ENCODE measurements at places on chromosomes 3 and 15. TPM values are rescaled to one million over a fixed set of nuclear protein-coding genes. Genes with fewer than 3 reads are reported as not detected.
A peak's percentile ranks its signal among the peaks of the same experiment; 100 is the strongest.

FGF7 gene
- not detected for total RNA-seq

IQCF5 gene
- not detected for total RNA-seq

CMTM8 gene
- 3.3 TPM for total RNA-seq

ARGFX gene
- total RNA-seq, result not detected

PLSCR2 gene
- total RNA-seq, result not detected

GCHFR gene
- 21.5 TPM for total RNA-seq

BTLA gene
- total RNA-seq, result 14.1 TPM

- no peak for DNase-seq
Measured at GRCh38 chr15:72153269-72154000, 35.2 kb downstream of the SENP8 start.

DNA sequence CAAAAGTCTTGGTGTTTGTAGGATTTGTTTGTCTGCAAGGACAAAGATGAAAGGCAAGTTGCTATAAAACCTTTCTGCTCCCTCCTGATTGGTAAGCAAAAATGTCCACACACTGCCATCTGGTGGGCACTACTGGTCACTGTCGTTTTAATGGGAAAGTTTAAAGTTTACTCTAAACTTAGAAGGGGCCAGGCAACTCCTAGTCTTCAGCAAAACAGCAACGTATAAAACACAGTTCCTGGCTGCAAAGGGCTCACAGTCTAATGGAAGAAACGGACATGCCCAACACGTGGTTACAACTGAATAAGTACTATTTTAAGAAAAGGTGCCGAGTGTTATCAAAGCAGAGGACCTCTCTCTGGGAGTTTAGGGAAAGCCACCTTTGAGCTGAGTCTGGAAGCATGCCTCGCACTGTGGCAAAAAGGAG lies 23.7 kb upstream of the TPRG1 start:
- DNase-seq, result peak; percentile 43

DNA sequence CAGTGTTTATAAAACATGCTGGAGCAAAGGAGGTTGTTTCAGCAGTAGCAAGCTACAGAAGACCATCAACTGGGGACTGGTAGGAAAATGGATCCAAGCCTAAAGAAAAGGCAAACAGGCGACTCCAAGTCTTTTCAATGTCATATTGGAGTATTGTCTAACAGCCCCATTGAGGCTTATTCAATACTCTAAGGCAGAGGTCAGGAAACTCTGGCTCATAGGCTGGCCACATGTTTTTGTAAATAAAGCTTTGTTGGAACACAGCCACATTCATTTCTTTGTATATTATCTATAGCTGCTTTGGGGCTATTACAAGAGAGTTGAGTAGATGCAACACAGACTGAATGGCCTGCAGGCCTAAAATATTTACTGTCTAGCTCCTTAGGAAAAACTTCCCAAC lies 77.5 kb downstream of the RPL22L1 start:
- no peak for DNase-seq

- DNase-seq, result no peak
Measured at GRCh38 chr3:49028298-49028672, 913 bp downstream of the IMPDH2 start.

GRCh38 chr3:107366766-107367165 lies 10.5 kb upstream of the CCDC54 start:
- DNase-seq, result no peak

GRCh38 chr3:128950223-128950938 lies 43.5 kb downstream of the CFAP92 start:
- DNase-seq, result no peak

GRCh38 chr15:23629234-23629805 lies 18.3 kb downstream of the MAGEL2 start:
- no peak for DNase-seq

DNA sequence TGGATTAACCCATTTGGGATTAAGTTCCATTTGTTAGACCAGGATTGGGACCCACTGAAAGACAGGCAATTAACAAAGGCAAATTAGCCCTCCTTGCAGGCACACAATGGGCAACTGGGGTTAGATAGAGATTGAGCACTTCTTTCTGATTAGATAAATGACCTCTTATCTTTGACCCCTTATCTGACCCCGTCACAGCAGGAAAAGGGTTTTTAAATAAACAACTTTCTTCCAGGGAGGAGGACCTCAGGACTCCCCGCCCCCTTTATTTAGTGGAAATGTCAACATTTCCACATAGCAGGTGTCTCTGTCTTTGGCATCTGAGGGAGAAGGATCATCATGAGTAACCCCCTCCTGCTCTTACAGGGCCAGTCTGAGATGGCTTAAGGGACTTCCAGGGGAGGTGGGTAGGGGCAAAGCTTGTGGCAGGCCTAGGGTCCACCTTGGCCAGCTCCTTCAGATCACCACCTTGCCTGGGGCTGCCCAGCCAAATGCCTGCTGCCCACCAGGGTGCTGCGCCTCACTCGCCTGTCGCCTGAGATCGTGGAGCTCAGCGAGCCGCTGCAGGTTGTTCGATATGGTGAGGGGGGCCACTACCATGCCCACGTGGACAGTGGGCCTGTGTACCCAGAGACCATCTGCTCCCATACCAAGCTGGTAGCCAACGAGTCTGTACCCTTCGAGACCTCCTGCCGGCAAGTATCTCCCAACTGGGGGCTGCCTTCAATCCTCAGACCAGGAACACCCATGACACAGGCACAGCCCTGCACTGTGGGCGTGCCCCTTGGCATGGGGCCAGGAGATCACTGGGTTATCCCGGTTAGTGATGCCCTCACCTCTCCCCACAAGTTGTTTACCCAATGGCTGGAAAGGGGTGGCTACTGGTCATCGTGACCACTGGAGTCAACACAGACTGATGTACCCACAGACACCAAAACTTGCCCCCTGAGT lies 2.6 kb upstream of the WDR6 start:
- no peak for DNase-seq

DNA sequence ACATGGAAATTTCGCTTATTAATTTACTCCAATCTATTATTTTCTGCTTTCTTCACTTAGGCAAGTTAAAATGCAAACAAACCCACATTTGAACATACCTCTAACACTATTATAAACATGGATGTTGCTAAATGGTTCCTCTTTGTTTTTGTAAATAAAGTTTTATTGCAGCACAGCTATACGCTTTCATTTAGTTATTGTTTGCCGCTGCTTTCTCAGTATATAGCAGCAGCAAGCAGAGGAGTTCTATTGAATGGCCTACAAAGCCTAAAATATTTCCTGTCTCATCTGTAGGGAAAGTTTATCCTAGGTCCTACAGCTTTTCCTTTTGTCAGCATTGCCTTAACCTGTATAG lies 7.9 kb upstream of the CHD2 start:
- no peak for DNase-seq

GRCh38 chr3:131526801-131527347 lies 24.1 kb upstream of the MRPL3 start:
- DNase-seq, result no peak

- peak; percentile 69 for DNase-seq
Measured at GRCh38 chr15:42919799-42920518, 619 bp downstream of the TTBK2 start.
